ENCODE measurements at places on chromosomes 2 and 18.

- no peak for DNase-seq
Measured at GRCh38 chr18:13462686-13463085, 244.1 kb downstream of the LDLRAD4 start.

GRCh38 chr2:8548619-8549150 lies 133.2 kb upstream of the ID2 start:
- no peak for DNase-seq

DNA sequence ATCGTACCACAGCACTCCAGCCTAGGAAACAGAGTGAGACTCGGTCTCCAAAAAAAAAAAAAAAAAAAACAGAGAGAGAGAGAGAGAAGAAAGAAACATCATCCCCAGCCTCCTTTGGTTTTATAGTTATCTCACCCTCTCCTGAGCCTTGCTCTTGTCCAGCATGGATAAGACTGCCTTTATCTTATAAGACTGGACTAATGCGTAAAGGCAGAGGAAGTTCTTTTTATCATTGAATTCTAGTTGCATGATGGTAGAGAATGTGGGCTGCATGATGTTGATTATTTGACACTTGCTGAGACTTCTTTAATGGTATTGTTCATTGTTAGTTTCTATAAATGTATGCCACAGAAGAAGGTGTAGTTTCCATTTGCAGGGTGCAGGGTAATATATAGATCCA lies 124.4 kb downstream of the ZBTB7C start:
- DNase-seq: no peak

- DNase-seq: no peak
Measured at GRCh38 chr18:13309748-13310670, 91.4 kb downstream of the LDLRAD4 start.

GRCh38 chr18:6718267-6718666 lies 11.2 kb upstream of the ARHGAP28 start:
- no peak for DNase-seq

DNA sequence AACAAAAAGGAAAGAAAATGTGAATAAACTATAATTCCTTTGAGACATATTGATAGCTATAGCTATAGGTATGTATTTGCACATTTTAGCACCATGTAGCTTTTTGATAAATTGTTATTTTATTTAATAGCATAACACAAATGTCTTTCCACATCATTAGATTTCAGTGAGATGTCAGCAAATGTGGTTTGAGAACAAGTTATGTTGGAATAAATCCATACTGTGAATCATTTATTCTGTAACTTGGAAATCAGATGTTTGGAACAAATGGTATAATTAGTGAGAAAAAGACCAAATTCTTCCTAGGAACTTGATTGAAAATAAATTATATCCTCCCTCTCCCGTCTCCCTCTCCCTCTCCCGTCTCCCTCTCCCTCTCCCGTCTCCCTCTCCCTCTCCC lies 62.8 kb downstream of the NABP1 start:
- DNase-seq: no peak

DNA sequence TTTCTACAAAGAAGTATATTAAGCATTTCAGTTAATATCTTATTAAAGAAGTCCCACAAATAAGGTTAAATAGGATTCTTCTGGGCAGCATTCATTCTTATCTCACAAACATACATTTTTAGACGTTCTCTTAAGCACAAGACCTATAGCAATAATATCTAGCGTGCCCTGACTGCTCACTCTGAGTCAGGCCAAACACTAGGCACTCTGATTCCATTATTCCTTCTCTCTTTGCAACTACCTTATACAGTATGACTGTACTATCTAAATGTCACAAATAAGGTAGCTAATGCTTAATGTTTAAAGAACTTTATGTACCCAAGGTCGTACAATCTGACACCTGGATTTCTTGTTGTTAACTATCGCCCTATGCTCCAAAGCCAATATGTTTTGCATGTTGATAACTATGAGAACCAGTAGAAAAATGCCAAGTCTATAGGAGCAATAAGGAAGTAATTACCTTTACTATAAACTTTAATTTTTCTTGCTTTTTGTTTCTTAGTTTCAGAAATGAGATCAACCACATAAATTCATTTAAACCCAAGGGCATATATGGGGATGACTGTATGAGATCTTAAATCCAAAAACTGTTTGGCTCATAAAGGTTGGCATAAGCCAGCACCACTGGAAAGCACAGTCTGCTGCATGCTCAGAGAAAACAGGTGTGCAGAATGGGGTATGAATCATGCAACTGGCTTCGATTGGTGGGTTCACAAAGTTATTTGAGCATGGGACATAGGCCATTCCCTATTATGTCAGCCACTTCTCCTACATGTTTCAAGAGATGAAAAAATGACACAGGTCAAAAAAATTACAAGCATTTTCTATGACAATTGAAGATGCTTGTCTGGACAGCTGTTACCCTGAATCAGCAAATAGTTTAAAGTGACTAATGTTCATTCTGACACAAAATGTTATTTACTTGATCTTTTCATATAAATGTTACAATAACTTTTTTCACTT lies 352.0 kb downstream of the IRS1 start:
- DNase-seq: no peak

DNA sequence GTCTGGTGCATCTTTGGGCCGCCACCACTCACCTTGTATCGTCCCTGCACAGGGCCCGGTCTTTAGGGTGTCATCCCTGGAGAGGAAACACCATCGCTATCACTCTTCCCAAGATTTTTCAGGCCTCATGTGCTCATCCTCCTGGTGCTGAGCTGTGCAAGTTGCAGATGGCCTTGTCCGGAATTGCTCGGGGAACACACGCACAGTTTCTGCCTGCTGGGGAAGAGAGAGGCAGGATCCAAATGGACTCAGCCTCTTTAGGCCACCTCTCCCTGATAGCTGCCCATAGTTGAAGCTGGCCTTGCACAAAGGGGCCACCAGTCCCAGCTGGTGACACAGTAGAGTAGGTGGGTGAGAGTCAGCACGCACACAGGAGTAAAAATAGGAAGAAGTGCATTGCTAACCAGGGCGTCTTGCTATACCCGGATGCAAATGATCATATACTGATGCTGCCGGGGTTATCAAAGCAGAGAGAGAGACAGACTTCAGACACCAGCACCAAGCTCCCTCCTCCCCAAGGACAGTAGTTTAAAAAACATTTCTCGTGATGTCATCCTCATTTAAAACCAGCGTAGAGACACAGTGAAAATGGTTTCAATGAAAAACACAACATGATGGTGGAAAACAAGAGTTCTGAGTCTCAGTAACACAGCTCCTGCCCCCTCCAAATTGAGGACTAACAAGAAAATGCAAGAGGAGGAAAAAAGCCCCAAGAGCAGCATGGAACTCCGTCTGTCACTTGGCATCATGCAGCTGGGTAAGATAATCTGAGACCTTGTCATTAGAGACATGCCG lies 147.5 kb upstream of the NCK2 start:
- DNase-seq: no peak

- no peak for DNase-seq
Measured at GRCh38 chr2:84223191-84223590, 235.9 kb downstream of the SUCLG1 start.

DNA sequence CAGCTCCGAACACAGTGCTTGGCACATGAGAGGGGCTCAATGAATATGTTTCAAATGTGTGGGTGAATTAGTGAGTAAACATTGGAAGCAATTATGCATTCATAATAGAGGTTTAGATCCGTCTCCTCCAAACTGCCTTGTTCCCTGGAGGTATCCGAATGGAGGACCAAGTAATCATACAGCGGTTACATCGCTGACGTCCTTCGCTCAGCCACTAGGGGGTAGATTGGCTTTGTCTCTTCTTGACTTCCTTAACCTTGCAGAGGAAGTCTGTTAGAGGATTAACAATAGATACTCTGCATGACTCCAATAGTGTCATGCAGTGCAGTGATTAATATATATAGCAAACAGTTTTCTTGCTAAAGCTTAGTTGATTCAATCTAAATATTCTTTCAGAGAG lies 517.0 kb downstream of the PTPRM start:
- peak; percentile 12 for DNase-seq

- DNase-seq: peak; percentile 4
Measured at GRCh38 chr2:65626831-65627230, 194.4 kb upstream of the SPRED2 start.

DNA sequence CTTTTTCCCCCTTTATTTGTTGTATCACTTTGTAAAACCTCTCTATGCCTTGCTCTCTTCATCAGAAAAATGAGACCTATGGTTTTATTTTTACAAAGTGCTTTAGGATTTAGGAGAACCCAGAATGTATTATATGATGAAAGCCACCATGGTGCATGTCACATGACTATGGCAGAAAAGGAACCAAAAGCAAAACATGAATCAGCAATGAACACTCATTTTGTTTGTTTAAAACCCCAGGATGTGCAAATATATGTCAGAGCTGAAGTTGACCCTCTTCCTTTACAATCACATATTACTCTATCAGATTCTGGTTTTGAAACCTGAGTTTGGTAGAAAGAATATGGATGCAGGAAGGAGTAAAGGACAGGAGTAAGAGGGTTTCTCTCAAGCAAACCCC lies 70.0 kb downstream of the FIGN start:
- no peak for DNase-seq

- DNase-seq: no peak
Measured at GRCh38 chr2:176508374-176508773, 239.1 kb downstream of the MTX2 start.

- DNase-seq: no peak
Measured at GRCh38 chr18:24923138-24923537, 428.8 kb downstream of the ZNF521 start.

DNA sequence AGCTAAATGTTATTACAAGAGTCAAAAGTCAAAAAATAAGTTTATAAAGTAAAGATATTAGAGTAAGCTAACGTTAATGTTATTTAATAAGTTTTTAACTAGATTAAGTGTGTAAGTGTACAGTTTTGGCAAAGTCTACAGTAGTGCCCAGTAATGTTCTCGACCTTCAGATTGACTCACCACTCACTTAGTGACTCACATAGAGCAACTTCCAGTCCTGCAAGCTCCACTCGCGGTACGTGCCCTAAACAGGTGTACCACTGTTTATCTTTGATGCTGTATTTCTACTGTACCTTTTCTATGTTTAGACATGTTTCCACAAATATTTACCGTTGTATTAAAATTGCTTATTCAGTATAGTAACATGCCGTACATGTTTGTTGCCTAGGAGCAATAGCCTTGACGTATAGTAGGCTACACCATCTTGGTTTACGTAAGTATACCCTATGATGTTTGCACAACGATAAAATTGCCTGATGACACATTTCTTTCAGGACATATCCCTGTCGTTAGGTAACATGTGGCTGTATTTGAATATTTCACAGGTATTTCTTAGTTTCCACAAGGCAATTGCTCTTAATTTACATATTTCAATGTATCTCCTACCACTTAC lies 1641.9 kb upstream of the PIK3C3 start:
- no peak for DNase-seq

DNA sequence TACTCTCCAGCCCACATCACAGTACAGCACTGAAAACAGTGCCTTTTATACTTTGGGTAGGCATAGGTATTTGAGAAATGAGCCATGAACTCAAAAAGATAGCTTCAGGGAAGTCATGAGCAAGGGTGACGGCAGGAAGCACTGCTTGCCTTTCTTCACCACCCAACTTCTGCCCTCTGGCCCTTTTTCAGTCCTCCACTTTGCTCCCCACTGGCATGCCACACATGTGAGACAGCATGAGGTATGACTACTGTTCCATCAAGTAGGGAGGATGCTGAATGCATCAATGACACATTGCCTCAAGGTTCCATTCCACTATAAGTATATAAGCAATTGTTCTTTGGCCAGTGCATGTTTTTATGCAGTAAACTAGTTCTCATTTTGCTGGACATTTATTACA lies 373.0 kb downstream of the NRXN1 start:
- no peak for DNase-seq

DNA sequence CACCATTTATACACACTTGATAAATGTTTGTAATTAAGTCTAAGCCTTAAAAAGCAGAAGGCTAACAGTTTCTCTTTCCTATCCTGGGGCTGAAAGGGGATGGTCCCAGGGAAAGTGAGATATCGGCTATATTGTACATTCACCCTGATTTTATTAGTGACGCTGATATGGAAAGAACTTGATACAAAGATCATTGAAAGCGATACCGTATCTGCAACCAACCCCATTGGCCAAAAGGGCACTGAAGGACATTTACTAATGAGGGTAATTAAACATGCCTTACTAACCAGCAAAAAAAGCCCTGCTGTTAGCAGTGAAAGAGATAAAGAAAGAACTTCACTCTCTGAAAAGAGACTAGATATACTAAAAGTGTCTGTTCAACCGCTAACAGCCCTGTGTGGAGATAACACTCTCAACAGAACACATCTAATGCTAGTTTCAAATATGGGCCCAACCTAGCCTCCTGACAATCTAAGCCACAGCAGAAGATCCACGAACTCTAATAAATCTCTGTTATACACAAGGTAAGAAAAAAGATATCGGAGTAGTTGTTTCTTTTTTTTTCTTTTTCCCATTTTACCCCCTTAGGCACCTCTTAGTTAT lies 200.0 kb downstream of the CDH2 start:
- no peak for DNase-seq

DNA sequence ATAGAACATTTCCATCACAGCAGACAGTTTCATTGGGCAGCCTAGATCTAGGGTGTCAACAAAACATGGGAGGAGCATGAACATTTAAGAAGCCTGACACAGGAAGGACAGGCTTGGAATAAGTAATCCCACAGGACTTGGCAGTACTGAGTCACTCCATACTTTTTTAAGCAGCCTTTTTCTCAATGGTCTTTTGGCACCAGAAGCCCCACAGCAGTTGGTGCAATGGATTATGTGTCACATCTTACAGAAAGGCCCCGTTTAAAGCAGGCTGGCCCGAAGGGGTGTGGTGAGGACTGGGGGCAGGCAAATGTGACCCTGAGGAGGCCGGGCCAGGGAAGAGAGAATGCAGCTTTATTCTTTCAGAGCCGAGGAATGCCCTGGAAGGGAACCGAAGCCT lies 26.6 kb downstream of the SPTBN1 start:
- no peak for DNase-seq

GRCh38 chr2:88903749-88904353 lies 212.4 kb downstream of the RPIA start:
- peak; percentile 8 for DNase-seq

GRCh38 chr2:129923265-129924091 lies 56.0 kb upstream of the RAB6C start:
- peak; percentile 4 for DNase-seq

- DNase-seq: no peak
Measured at GRCh38 chr2:61423714-61424113, 47.2 kb downstream of the USP34 start.

- DNase-seq: no peak
Measured at GRCh38 chr2:200738590-200738989, 73.1 kb upstream of the BZW1 start.

GRCh38 chr2:70920367-70920715 lies 15.4 kb upstream of the ATP6V1B1 start:
- DNase-seq: no peak

DNA sequence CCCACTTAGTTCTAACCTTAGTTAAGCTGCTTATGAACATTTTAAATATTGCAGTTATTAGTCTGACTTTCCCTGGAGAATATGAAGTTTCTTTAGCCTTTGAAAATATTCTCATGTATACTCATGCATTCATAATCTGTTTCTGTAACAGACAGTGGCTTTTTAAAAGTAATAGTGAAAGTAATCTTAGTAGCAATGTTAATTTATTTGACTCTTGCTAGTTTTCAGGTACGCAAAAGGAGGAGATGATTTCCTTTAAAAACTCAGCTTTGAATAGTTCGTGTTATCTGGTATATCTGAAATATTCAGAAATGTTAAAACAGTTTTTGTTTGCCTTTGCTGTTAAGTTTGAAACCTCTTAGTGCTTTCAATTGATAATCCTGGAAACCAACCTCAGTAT lies 3.8 kb downstream of the ANKRD12 start:
- no peak for DNase-seq

- DNase-seq: no peak
Measured at GRCh38 chr2:90069290-90069894, 1377.9 kb downstream of the RPIA start.

- no peak for DNase-seq
Measured at GRCh38 chr18:60976976-60977375, 356.3 kb upstream of the CDH20 start.
